ENCODE measurements at places on chromosomes 2 and 18.

GRCh38 chr2:217916504-217917254 lies 86.1 kb downstream of the TNS1 start:
- DNase-seq, result no peak

- DNase-seq, result no peak
Observed at GRCh38 chr2:105177536-105178254, 63.8 kb upstream of the GPR45 start.

DNA sequence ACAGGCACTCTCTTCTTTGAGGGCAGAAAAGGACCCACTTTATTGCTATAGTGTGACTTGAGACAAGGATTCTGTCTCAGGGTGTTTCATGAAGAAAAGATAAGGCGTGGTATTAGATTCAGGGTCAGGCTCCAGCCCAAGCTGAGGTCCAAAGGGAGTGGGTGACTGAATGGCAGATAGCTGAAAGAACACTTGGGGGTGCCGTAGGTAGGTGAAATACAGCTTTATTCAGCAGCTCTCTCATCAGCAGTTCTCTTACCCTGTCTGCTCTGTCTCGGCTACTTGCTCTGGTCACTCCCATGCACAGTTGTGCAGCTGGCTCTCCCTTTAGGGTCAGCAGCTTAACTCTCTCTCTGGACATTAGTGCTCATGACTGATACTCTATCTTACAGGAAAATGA lies 379.9 kb downstream of the LPIN1 start:
- DNase-seq, result no peak

GRCh38 chr2:161983331-161983651 lies 90.7 kb downstream of the DPP4 start:
- DNase-seq, result no peak

DNA sequence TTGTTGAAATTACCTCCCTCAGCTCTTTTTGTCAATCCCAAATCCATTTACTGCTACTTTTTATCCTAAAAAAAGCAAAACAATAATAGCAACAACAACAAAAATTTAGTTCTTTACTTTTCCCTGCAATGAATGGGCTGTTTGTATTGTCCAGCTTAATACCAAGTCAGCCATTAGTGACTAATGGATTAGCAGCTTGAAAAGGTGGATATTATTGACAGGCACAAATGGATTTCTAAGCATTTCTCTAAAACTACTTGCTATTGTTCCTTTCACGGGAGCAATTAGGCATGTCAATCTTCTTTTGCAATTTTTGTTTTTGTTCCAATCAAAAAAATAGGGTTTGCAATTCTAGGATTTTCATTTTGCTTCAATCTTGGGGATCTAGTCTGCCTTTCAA lies 32.1 kb upstream of the SPAG16 start:
- no peak for DNase-seq

DNA sequence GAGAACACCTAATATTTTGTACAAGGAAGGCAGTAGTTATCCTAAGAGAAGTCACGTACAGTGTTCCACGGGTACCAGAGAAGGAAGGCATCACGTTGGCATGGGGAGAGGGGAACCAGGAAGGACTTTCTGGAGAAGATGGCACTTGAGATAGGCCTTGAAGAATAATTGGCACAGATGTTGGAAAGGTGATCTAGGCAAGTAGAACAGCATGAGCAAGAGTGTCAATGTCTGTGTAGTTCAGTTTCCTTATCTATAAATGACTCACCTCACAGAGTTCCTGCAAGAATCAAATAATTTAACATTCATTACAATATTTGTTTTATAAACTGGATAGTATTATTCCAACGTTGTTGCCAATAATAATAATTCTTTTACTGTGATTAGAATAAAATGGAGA lies 48.3 kb upstream of the BZW1 start:
- DNase-seq, result no peak

DNA sequence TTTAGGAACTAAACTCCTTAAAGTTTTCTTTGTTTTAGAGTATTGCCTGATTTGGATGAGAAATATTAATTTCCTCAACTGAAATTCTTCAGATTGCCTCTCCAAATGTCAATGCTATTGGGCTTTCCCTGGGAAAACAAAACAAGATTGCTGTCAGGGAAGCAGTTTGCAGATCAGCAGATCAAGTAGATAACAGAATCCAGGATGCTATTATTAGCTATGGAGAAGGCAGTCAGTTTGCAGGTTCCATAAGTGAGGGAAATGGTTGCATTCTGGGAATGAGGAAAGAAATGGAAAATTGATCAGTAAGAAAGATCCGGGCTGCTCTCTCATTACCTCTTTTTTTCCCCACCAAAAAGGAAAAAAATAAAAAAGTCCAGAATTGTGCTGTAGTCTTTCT lies 11.0 kb downstream of the LINC00305 start:
- DNase-seq, result no peak

- no peak for DNase-seq
Observed at GRCh38 chr2:8647462-8647857, 34.4 kb upstream of the ID2 start.

- no peak for DNase-seq
Observed at GRCh38 chr2:206112846-206113547, 27.0 kb upstream of the INO80D start.

- DNase-seq, result no peak
Observed at GRCh38 chr2:156490466-156490840, 54.3 kb downstream of the GPD2 start.

DNA sequence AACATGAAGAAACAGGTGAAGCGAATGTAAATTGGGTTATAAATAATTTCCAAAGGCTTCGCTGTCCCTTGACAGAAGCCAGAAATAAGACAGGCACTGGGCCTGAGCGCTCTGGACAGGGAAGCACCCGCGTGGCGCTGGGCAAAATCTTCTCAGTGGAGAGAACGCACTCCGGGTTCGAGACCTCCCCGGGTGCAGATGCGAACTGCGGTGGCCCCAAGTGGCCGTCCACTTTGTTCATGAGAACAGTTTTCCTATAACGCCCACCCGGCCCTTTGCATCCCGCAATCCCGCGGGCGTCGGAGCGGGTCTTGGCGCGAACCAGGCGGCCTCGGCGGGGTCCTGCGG lies 651 bp upstream of the DPYSL5 start:
- DNase-seq, result no peak

DNA sequence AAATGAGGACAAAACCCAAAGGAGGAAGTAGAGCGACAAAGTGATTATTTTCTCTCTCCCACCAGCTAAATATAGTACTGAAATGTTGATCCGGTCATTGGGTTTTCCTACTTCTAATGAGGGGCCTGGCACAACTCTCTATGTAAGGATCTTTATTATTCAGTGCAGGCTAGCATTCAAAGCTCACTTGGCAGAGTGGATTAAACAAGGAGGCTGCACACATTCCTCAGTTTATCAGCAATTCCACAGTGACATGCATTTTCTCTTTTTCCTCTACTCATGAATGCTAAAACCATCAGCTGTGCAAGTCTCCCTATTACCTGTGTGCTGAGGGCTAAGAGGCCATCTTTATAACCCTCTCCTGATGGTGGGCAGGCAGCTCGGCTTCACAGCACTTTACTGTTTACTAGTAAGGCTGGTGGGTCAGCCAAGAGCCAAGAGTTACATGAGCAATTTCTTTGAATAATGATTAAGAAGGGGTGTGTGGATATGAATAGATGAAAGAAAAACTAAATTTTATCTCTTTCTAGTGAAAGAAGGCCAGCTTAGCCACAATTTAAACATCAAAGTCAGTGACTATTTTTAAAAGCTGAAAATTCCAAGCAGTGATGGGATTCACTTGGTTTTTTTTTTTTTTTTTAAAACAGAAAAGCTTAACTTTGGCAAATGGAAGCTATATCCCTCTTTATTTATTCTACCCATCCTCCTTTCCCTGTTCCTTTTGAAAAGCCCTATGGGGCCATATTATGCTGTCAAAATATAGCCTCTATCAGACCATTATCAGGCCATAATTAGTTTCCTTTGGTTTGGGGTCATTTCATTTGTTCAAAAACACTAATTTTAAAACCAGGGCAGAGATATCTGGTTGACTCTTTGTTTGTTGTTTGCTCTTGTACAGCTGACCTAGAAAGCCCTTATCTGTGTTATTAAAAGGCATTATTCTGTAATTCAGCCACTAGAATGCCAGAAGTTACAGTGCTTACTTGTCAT lies 111.0 kb downstream of the RBM43 start:
- no peak for DNase-seq

GRCh38 chr18:58310517-58310916 lies 266.5 kb downstream of the NEDD4L start:
- no peak for DNase-seq

- no peak for DNase-seq
Observed at GRCh38 chr2:239444626-239445577, 44.1 kb upstream of the HDAC4 start.

DNA sequence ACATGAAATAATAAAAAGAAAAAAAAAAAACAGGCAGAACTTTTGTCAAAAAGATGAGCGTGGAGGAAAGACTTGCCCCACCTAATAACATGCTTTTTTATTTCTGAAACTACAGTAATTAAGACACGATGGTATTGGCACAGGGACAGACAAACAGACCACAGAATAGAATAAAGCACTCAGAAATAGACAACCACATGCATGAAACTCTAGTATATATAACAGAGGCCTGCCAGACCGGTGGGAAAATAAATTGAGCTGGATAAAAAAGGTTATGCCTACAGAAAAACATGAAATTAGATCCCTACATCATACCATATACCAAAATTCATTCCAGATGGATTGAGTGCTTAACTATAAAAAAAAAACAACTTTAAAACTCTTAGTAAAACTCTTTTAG lies 163.1 kb downstream of the NRP2 start:
- no peak for DNase-seq

DNA sequence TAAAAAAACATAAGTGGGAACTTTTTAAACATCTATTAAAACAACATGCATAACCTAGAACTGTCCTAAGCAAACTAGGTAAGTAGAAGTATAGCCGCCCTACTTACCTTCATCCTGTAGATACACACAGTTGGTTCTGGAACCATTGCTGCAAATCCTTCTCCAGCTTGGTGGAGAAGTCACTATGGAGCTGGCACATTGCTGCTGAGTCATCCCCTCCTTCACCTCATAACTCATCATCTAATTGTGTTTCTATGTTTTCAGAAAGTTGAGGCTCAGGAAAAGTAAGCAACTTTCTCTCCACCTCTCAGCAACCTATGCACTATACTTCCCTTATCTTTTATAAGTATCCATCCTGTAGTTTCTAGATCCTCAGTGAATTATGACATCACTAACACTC lies 269.8 kb upstream of the MMADHC start:
- DNase-seq, result peak; percentile 9

- DNase-seq, result no peak
Observed at GRCh38 chr18:59012815-59013705, 126.6 kb upstream of the SEC11C start.

DNA sequence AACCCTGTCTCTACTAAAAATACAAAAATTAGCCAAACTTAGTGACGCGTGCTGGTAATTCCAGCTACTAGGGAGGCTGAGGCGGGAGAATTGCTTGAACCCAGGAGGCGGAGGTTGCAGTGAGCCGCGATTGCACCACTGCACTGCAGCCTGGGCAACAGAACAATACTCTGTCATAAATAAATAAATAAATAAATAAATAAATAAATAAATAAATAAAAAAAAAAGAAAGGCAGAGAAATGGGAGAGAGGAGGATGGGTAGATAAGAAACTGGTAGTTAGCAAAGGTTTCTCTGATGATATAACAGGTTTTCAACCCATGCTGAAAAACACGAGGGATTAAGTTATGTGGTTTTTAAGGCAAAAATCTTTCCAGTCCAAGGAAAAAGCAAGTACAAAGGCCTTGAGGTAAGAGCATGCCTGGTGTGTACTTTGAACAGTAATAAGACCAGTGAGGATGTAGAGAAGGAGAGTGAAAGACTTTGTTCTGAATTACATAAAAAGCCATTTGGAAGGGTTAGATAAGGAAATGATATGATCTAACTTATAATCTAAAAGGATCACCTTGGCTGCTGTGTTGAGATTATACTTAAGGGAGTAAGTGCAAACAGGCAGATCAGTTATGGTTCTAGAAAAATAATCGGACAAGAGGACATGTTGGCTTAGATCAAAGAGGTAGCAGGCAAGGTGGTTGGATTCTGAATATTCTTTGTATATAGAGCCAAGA lies 159.3 kb downstream of the PTH2R start:
- DNase-seq, result no peak

DNA sequence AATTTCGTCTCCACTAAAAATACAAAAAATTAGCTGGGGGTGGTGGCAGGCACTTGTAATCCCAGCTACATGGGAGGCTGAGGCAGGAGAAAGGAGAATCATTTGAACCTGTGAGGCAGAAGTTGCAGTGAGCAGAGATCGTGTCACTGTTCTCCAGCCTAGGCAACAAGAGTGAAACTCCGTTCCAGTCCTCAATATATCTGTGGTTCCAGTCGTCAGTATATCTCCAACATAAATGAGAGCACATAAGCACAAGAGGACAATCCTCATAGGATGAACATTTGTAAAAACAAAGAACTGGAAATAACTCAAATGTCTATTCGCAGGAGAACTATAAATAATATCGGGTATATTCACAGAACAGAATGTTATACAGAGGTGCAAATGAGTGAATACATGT lies 13.1 kb upstream of the PLEK start:
- no peak for DNase-seq

GRCh38 chr2:15967415-15968279 lies 27.3 kb downstream of the MYCN start:
- DNase-seq, result no peak

- no peak for DNase-seq
Observed at GRCh38 chr2:191304939-191305875, 60.0 kb downstream of the MYO1B start.

GRCh38 chr2:158689391-158689790 lies 105.7 kb upstream of the DAPL1 start:
- no peak for DNase-seq

DNA sequence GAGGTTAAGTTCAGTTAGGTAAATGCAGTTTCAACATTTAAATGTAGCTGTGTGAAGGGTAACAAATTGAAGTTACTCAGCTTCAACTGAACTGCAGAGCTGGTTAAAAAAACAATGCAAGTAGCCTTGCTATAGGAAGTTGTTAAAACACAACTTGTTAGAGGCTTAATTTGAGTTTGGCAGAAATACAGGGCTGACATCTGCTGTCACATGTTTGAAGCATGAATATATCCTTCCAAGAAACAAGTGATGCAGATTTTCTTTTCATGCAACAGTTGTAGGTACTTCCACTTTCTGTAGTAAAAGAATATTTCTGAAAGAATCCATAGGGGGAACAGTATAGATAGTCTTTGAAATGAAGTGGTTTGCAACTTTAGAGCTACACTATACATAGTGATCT lies 208.7 kb upstream of the RASGRP3 start:
- DNase-seq, result no peak

GRCh38 chr2:112141626-112142007 lies 3.4 kb downstream of the FBLN7 start:
- no peak for DNase-seq

DNA sequence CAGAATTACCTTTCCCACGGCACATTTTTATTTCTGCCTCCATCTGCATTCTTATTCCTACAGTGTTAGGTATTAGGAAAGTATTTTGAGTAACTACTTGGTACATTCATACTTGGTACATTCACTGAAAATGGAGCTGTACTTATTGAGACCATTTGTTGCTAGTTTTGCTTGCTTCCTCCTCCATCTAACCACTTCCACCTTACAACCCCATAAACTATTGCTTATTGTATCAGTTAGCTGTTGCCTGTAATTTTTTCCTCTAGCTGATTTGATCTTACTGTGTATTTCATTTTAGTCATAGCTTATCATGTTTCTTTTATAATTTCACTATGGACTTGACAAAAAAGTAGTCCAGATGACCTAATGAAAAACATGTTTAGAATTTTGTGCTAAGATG lies 50.7 kb downstream of the AFTPH start:
- no peak for DNase-seq
